ENCODE measurements at places on chromosomes 13 and 19.
A peak's percentile ranks its signal among the peaks of the same experiment; 100 is the strongest.

GRCh38 chr13:37074703-37075102 is 15.2 kb upstream of the SUPT20H start:
- DNase-seq: no peak

- no peak for DNase-seq
Observed at GRCh38 chr13:109567315-109567714, 219.1 kb downstream of the IRS2 start.

- DNase-seq: no peak
Observed at GRCh38 chr13:67934617-67935330, 704.6 kb upstream of the PCDH9 start.

DNA sequence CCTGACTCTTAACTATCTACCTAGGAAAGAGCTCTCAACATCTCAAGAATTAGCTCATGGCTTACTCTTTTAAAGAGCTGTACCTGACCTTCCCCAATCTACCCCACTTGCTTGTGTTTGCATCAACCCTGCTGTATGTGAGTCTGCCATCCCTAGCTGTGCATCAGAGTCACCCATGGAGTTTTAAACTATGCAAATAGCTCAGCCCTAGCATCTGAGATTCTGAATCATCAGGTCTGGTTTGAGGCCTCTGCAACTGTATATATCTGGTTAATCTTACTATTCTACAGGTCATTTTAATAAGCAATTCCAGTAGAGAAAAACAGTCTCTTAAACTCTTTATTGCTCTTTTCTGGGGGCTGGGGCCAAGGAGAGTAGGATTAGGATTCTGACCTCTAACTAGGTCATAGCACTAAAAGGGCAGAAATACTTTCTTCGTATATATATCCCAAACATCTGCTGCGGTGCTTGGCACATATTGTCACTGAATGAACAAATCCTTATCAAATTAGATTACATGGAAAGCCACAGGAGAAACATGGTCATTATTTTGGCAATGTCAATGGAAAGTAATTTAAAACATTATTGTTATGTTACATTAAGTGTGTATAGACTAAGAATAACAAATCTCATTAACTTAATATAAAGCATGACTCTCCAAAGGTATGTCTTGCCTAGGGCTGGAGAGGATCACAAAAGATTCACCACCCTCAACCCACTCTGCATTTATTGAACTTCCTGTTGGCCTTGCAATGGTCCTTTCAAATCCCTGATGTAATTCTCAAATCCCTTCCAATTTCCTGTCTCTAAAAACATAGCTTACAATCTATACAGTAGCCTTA is 232.2 kb downstream of the DACH1 start:
- no peak for DNase-seq

DNA sequence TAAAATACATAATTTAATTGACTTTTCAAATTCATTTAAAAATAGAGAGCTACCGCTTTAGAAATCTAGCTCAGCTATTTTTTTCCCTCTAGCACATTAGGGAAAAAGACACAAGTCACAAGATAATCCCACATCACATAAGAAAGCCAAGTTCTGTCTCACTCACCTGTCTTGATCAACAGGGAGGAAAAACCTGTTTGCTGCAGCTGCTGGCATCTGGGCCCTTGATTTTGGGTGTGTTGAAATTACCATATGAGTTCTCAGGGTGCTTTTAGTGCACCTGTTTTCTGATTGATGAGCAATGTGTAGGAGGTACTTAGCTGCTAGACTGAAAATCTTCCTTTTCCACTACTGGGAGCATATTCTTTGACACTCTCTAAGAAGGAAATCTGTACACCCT is 53.8 kb downstream of the ZDHHC20 start:
- DNase-seq: no peak

- DNase-seq: no peak
Observed at GRCh38 chr13:51412431-51412830, 40.4 kb downstream of the INTS6 start.

GRCh38 chr19:16095071-16095571 is 16.6 kb upstream of the RAB8A start:
- no peak for DNase-seq

DNA sequence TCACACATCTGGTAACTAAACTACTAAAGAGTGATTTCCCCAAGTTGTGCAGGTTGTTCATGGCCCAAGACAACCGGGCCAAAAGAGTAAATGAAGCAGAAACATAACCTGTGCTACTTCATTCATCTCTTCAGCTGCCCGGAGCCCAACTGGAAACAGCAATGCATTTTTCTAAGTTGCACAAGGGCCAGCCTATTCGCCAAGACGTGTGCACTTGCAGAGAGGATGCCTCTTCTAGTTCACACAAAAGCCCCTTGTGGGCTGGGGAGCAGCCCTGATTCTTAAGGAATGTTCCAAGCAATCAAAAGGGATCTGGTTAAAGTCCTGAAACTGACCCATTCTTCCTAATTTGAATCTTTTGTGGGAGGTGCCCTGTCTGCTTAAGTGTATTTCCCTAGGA is 275.8 kb downstream of the SHISA2 start:
- DNase-seq: no peak

DNA sequence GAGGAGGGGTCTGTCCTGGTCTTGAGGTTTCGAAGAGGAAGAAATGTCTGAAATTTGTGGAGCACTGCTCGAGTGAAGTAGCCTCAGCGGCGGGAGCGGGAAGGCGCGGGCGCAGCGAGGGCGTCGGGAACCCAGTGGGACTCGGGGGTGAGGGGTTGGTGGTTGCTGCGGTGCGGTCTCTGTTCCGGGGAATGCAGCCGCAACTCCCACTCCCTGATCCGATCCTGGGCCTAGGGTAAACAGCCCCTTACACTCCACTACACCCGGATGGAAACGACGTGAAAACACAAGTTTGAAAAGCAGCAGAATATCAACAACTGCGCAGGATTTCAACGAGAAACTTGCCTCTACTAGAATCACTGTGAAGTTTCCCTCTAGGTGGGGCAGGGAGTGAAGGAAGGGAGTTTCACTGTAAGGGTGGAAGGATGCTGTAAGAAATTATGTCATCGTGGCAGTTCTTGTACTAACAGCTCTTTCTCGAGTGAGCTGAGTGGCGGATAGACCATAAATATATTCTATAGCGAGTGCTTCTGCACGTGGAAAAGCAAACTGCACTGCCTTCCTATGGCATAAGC is 2.0 kb upstream of the KLF12 start:
- DNase-seq: peak; percentile 37

DNA sequence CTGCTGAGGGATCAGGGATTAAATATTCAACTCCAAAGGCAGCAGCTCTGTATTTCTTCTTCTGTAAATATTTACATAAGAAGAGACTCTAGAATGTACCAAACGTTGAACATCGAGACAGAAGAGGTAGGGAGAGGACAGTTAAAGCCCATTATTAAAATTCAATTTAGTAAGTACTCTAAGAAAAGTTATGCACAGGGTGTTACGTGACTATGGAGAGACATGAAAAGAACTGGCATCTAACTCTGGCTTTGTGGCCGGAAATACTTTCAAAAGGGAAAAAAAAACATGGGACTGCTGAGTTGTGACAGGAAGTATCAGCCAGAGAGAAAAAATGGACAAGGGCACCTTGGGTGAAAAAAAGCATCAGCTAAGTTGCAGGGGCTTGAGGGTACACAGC is 36.7 kb downstream of the LNX2 start:
- DNase-seq: no peak

DNA sequence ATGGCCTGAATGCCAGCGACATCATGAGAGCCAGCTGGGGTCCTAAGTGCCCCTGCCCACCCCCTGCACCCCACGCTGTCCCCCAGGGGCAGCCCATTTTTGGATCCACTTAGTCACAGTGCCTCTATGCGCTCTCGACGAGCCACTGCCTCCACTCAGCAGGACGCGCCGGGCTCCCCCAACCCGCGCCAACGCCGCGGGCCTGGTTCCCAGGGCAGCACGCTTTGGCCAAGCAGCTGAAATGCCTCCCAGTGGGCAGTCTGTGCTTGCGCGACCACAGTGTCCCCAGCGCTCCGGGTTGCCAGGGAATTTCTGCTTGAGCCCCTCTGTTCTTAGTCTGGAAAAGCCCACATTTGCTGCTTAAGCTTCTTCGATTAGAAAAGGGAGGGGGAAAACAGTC is 39.4 kb downstream of the TMED1 start:
- no peak for DNase-seq

GRCh38 chr19:7999376-7999775 is 6.1 kb downstream of the ELAVL1 start:
- DNase-seq: no peak

GRCh38 chr13:71828117-71828516 is 38.9 kb downstream of the DACH1 start:
- DNase-seq: no peak

DNA sequence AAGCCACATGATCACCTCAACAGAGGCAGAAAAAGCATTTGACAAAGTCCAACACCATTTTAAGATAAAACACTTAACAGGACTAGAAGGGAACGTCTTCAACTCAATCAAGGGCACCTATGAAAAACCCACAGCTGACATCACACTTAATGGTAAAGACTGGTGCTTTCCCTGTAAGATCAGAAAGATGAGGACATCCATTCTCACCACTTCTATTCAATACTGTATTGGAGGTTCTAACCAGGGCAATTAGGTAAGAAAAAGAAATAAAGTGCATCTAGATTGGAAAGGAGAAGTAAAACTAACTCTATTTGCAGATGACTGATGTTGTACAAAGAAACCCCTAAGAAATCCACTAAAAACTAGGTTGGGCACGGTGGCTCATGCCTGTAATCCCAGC is 11.2 kb upstream of the AKAP8 start:
- no peak for DNase-seq

DNA sequence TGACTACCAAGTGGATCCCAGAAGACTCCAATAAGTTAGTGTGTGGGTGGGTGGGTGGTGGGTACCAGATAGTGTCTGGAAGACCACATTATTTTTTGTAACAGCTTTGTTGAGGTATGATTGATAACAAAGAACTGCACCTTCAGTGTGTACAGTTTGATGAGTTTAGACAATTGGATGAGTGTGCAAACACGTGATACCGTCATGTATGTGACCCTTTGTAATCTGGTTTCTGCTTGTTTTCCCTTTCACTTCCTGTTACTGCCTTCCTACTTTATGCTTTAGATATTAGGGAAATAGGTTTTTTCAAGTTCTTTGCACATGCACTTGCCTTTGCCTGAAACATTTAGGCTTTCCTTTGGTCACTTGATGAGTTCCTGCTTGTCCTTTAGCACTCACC is 8.5 kb downstream of the RPL21 start:
- DNase-seq: no peak

- DNase-seq: no peak
Observed at GRCh38 chr13:34822650-34823049, 119.4 kb upstream of the NBEA start.

GRCh38 chr13:113407531-113408393 is 43.8 kb upstream of the GRTP1 start:
- no peak for DNase-seq

Data from stimulated activated CD8-positive, alpha-beta memory T cell treated with anti-CD3 and anti-CD28 coated beads, Interleukin-7, amount 100 ng/mL, for 4 hours (primary cell).